ENCODE measurements at places on chromosomes 16 and 17.

GRCh38 chr16:52002026-52002425 is 544.9 kb downstream of the TOX3 start:
- no peak for DNase-seq

GRCh38 chr17:4405038-4405669 is 28.6 kb upstream of the SPNS3 start:
- no peak for DNase-seq

- DNase-seq, result no peak
Measured at GRCh38 chr16:23174622-23175021, 7.9 kb upstream of the SCNN1G start.

- DNase-seq, result peak; percentile 37
Measured at GRCh38 chr16:88451586-88452481, 1.2 kb upstream of the ZFPM1 start.

DNA sequence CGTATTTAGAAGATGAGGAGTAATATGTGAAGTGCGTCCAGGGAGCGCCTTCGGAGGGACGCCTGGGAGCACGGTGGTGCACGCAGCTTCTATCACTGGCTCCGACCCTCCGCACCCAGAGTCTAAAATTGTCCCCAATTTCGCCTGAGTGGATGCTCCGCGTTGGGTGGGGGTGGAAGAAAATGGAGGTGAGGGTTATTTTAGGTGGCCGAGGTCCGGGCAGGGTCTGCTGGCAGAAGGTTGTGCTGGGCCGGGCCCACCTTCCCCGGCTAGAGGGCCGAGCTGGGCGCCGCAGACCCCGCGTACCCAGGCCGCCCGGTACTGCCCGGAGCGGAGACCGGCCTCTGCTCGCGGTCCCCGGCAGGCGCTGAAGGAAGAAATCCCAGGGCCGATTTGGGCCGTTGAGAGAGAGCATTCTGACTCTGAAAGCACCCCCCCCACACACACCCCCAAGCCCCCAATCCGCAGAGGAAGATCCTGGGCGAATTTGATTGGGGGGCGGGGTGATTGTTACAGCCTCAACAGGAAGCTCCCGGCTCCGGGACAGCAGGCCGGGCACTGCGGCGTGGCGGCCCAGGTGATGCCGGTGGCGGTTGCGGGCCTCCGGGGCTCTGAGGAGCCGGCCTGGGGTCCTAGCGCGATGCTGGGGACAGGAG is 3.0 kb downstream of the BAHCC1 start:
- DNase-seq, result no peak

DNA sequence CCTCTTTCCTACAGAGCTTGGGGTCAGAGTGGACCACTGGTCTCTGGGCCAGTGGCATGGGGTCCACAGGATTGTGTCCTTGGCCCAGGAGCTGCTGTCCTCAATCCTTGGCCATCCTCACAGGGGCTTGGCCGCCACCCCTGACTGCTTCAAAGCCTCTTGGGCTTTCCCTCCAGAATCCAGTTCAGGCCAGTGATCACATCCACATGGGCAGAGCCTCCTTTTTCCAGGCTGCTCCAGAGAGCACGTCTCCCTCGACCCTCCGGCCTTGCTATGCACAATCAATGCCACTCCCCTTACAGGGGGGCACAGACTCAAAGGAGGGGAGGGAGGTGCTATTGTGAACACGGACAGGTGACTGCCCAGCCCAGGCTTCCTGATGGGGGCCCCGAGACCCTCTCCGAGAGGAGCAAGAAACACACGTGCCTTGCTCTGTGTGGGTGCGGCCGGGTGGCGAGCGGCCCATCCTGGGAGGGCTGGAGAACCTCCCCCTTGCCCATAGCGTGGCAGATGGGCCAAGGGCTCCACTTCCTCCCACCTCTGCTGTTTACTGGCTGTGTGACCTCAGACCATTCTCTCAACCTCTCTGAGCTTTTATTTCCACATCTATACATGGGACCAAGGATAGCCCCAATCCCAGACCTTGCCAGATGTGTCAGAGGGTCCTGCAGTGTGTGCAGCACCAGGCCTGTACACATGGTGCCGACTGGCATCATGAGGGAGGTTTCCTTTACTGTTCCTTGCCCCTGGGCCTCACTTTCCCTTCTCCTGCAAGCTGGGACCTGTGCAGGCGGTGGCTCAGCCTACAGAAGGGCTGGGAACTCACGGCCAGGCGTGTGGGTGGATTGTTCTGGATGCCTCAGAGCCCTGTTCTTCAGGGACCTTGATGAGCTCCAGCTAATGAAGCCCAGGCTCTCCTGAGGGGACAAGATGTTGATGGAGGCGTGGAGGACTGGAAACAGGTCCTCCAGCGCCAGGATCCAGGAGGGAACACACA is 229.0 kb upstream of the GSE1 start:
- no peak for DNase-seq

- no peak for DNase-seq
Measured at GRCh38 chr17:63809970-63810369, 17.3 kb upstream of the PSMC5 start.

DNA sequence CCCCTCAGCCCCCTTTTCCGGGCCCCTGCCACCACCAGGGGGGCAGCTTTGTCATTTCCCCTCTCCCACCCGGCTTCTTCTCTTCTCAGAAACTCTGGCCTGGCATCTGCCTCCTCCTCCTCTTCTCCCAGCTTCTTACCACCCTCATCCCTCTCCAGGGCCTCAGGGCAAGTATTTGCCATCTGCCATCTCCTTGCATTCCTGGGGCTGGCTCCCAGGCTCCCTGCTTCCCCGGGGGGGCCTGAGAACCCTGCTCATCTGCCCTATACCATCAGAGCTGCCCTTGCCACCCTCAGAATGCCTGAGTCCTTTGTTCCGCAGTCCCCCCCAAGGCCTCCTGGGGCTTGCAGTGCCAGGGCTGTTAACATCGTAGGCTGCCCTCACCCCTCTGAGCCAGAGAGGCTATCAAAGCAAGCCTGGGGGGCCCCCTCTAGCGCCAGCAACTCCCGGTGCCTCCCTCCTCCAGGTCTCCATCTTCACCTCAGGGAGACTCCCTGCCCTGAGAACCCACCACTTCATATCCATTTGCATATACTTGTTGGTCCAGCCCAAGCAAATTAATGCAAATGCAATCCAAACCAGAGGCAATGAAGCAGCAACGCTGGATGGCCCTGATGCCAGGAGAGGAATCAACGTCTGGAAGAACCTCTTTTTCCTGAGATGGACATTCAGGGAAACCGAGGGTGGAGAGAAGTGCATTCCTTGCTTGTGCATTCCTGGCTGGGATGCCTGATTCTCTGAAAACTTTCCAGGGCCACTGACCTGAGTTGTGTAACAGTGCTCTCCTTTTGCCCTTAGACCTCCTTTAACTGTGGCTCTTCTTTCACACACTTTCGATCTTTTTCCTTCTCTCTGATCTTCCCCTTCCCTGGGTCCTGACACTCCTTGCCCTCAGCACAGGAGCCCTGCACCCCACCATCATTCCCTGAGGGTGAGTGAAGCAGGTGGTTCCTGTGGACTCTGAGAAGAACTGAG is 20.7 kb upstream of the SP2 start:
- DNase-seq, result no peak
